WTC11 (cell line): ENCODE measurements at places on chromosomes 4 and X.

- no peak for DNase-seq
These were observed 215.8 kb upstream of the SFRP2 start for GRCh38 chr4:154004507-154005170.

DNA sequence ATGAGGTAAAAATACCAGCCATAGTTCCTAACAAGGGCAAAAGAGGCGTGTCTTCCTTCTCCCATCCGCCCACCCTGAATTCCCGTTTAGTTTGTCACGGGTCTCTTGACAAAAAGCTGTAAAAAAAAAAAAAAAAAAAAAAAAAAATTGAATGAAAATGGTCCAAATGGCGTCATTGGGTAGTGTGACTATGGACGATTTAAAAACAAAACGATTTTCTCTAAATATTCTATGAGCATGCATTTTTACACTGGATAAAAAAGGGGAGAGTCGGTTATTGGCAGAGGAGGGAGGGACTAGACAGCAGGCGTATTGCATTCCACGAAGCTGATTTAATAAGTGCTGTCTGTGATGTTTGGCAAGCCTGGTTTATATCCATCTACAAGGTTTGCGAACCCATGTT is at the start of gene FAM133A:
FAM133A (plus strand) TSS at position 338 of the 403 bp plus-strand sequence. CDS start 35,214 bp downstream, outside the sequence.
- no peak for DNase-seq

- no peak for DNase-seq
These were observed 181.6 kb downstream of the LARP7 start for GRCh38 chr4:112818594-112818965.

DNA sequence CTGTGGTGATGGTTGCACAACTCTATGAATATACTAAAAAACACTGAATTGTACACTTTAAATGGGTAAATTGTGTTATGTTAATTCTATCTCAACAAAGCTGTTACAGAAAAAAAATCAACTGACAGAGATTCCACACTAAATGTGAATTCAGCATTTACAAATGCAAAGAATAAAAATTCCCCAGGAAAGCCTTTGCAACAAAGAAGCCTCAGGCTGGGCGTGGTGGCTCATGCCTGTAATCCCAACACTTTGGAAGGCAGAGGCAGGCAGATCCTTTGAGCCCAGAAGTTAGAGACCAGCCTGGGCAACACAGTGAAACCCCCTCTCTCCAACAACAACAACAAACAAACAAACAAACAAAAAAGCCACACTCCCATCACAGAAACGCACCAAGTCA is 8.9 kb downstream of the BCLAF3 start:
- DNase-seq = no peak

DNA sequence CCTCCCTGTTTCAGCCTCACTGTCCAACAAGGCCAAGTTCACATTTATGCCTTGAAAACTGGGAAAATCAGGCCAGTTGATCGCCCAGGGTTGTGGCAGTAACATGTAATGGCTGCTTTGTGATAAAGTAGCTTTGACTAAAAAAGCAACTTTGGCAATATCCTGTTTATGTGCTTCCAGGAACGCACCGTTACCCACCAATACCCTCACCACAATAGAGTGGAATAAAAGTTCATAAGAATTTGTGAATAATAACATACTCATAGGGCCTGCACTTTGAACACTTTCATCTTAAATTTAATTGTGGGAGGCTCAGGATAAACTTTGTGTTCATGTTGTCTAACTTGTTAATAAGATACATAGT is 80.7 kb upstream of the MAML3 start:
- no peak for DNase-seq

DNA sequence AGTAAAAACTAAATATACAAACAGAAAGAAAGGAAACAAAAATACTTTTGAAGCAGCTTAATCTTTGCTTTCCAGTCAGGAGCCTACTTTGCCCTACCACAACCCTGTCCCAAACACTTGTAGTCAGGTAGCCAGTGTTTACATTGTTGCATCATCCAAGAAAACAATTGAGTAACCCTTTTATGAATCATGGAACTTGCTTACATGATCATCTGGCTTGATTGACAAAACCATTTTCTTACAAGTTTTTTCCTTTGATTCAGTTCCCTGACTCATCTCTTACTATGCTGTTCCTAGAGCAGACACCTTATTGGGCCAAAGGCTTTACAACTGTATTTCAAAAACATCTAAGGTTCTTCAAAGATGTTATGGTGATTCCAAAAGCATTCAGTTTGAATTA is 740.1 kb downstream of the KLHL13 start:
- no peak for DNase-seq

- DNase-seq = no peak
These were observed 5.6 kb downstream of the CYSLTR1 start for GRCh38 chrX:78321809-78322208.

- DNase-seq = peak; percentile 72
These were observed 545.2 kb downstream of the C4orf33 start for GRCh38 chr4:129641179-129641578.

GRCh38 chr4:87838890-87839591 is 6.3 kb downstream of the MEPE start:
- no peak for DNase-seq

- DNase-seq = no peak
These were observed 47.7 kb downstream of the DDX60L start for GRCh38 chr4:168432419-168433146.

GRCh38 chr4:74018771-74019170 is 19.7 kb downstream of the CXCL3 start:
- DNase-seq = no peak

- peak; percentile 13 for DNase-seq
These were observed 17.4 kb upstream of the UGT2B7 start for GRCh38 chr4:69078852-69079251.

- DNase-seq = no peak
These were observed 717 bp downstream of the GPM6B start for GRCh38 chrX:13816176-13816575.

GRCh38 chrX:110836001-110836400 is 40.4 kb upstream of the CHRDL1 start:
- no peak for DNase-seq

GRCh38 chr4:7968262-7968896 is 28.7 kb upstream of the AFAP1 start:
- no peak for DNase-seq

DNA sequence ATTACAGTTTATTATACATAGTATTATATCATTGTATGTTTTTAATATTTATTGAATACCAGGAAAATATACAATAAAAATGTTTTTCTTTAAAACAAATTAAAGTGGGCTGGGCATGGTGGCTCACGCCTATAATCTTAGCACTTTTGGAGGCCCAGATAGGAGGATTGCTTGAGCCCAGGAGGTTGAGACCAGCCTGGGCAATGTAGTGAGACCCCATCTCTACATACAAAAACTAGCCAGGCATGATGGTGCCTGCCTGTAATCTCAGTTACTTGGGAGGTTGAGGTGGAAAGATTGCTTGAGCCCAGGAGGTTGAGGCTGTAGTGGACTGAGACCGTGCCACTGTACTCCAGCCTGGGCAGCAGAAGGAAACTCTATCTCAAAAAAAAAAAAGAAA is 38.3 kb upstream of the PDS5A start:
- DNase-seq = no peak

- DNase-seq = no peak
These were observed 3.5 kb downstream of the SPIN2A start for GRCh38 chrX:57133706-57134105.

- DNase-seq = no peak
These were observed 40.5 kb upstream of the OGT start for GRCh38 chrX:71492231-71493065.

DNA sequence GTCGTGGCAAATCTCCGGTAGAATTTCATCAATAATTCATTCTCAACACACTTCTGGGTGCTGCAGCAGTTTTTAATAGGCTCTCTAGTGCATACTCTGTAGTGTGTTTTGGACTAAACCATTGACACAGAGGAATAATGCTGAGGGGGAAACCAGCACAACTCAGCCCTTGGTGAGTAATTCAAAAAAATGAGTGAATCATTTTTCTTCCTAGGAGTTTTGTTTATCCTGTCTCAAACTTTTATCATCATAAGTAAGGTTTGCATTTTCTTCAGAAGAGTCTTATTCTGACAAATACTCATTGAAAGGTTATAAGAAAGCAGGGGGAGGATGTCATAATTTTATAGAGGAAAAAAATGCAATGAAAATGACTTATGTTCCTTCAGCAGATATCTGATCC is 2542.7 kb downstream of the PCDH7 start:
- no peak for DNase-seq

GRCh38 chr4:39169426-39169825 is 12.9 kb upstream of the WDR19 start:
- DNase-seq = no peak
